HCEC 1CT (cell line): ENCODE measurements at places on chromosomes 4 and X.

DNA sequence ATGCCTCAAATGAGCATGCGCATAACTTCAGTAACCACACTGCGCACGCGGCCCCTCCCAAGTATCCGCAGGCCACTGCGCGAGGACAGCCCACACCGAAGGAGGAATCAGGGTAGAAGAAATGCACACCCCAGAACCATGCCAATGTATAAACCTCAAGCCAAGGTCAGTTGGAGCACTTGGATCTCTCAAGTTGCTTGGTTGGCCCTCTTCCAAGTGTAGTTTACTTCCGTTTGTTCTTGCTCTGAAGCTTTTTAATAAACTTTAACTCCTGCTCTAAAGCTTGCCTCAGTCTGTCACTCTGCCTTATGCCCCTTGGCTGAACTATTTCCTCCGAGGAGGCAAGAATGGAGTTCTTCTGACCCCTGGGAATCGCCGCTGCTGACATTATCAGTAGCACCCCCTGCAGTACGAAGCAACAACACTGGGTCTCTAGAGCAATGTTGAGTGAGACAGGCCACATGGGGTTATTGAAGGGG lies 22.0 kb upstream of the SPINK2 start:
- DNase-seq, result no peak

DNA sequence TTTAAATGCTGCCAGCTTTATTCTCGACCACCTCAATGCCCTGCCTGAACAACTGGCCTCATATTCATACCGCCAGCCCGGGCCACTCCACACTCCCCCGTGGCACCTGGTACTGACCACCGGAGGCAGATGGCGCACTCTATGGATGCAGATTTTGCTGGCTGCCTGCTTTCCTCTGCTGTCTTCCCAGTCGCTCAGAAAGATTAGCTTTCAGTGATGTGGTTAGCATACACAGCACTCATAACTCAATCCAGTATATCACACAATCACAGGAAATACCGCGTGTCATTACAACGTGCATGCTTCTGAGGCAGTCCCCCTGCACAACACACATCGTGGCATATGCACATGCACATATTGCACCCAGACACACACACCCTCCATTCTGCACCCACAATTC lies 147.2 kb upstream of the BCOR start:
- no peak for DNase-seq

DNA sequence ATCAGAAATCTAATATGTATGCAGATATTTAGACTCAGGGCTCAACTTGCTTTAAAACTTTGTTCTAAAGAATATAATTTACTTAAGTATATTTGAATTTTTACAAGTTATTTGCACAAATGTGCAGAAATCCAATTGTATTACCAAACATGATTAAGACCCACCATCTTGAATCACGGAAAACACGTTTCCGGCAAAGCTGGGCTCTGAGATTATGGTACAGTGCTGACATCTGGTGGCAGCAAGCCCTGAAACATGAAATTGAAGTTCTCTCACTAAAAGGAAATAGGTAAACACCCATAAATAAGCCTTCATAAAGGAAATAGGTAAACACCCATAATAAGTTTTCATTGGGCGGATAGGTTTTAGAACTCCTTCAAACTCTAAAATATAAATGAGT lies 98.3 kb upstream of the MAOA start:
- DNase-seq, result peak; percentile 28

GRCh38 chr4:137881641-137882040 lies 349.3 kb upstream of the PCDH18 start:
- DNase-seq, result no peak

DNA sequence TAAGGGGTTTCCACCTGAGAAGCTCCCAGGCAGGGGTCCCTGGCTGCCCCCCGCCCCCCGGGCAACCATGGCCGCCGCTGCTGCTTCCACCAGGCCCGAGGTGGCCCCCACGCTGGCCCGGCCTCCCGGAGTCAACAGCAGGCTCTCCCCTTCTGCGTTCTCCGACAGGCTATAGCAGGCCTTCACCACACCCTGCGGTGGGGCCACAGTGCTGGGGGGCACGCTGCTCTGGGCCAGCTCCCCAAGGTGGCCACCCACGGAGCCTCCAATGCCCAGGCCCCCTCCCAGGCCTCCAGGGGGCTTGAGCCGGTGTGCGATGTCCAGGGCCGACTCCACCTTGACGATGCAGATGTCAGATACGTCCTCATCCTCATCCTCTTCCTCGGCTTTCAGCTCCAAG lies 72.5 kb downstream of the UBE2K start:
- DNase-seq, result no peak

DNA sequence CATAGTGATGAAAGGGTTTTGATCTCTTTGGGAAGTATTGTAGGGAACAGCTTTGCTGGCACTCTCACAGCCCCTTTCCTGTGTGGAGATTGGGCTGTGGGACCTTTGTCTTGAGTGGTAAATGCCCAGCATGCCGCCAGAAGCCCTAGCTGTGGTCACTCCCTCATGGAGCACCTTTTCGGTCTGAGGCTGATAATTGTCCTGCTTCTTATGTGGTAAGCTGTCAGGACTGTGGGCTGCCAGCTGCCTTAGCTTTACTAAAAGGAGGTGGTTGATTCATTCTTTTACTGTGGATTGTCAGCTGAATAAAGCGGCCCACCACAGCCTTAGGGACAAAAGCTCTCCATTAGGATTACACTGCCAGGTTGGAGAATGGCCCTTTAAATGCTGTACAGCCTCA lies 7.1 kb downstream of the PASD1 start:
- no peak for DNase-seq

DNA sequence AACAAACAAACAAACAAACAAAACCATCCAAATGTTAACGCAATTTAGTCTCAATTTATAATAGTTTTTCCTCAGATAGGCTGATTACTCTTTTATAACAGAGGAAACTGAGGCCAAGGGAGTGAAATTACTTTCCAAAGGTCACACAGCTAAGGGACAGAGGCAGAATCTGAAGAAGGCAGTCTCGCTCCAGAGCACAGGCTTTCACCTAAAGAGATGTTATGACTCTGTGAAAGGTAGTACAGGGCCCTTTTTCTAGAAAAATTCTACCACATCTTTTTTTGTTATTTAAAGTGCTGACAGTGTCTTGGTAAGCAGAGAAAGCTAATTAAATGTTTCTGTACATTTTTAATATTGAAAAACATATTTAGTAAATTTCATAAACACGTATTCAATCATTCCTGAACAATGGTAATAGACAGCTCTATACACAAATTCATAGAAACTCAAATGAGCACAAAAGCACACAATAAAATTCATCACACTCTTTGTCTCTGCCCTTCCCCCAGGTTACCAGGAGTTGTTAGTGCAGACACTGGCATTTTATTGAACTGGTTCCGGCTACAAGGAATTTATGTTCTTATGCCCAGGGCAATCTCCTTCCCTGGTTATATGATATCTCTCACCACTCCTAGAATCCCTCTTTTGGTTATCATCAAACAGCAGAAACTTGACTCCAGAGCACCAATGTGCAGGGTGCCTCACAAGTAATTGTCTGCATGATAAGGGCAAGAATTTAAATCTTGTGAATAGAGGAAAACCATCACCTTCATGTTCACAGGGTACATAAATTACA lies 7.7 kb upstream of the APBB2 start:
- no peak for DNase-seq
